Tibial nerve (tissue), 4 donors: ENCODE measurements at places on chromosomes 7 and 10. TPM values are rescaled to one million over a fixed set of nuclear protein-coding genes. Genes with fewer than 3 reads are reported as not detected.
A peak's percentile ranks its signal among the peaks of the same experiment; 100 is the strongest.

GRCh38 chr10:102306006-102306405 is 60.7 kb downstream of the GBF1 start:
- H3K27me3 ChIP-seq = no peaks in the 10 kb centered on the region
- H3K4me1 ChIP-seq = peaks cover 2% of the 10 kb centered on the region
- DNase-seq = no peak
- H3K27ac ChIP-seq = no peak overlapping the region
- no peak overlapping the region for H3K4me3 ChIP-seq

DNA sequence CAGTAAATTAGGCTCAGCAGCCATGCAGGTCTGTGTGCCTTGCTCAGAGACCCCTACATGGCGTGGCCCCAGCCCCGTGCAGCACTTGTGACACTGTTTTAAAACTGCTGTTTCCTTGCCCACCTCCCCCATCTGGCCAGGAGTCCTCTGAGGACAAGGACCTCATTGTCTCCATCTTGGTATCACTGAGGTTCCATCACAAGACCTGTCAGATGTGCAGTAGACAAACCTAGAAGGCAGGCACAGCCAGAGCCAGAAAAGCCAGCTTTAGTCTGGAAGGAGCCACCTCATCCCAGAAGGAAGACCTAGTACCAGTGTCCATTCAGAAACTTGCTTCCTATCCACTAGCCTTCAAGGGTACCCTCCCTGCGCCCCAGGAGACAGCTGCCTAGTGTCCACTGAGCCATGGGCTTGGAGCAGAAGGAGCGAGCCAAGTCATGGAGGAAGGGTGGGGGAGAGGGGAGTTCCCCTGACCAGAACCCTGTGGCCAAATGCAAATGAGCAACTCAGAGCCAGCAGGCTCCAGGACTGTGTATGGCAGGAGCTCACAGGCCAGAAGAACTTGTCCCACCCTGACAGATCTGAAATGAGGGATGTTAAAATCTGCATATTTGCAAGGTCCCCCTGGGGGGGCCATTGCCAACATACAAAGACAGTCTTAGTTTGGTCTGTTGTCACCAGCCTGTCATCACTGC is 176.1 kb downstream of the SH3PXD2A start:
- no peak for DNase-seq
- H3K4me1 ChIP-seq = no peaks in the 10 kb centered on the region
- H3K36me3 ChIP-seq = no peaks in the 10 kb centered on the region
- H3K27me3 ChIP-seq = no peaks in the 10 kb centered on the region
- H3K27ac ChIP-seq = peak overlapping the region; percentile 92

DNA sequence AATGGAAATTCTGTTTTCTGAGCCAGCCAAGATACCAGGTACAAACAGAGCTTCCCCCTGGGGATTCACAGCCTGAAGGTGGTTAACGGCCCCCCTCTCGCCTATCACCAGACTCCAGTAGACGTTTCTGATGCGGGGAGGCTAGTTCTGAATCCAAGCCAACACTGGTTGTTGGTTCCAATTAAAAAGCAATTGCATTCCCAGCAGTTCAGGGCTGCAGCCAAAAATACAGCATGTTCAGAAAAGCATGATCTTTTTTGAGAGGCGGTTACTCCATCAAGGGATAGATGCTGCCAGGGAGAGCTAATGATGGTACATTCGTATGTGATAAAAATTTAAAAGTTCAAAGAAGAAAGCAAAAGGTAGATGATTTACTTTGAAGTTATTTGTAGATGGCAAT is 481.0 kb downstream of the GALNT17 start:
- H3K4me3 ChIP-seq = no peak overlapping the region
- peak; percentile 36 for DNase-seq
- H3K36me3 ChIP-seq = no peaks in the 10 kb centered on the region
- peak overlapping the region; percentile 4 for H3K27ac ChIP-seq

DNA sequence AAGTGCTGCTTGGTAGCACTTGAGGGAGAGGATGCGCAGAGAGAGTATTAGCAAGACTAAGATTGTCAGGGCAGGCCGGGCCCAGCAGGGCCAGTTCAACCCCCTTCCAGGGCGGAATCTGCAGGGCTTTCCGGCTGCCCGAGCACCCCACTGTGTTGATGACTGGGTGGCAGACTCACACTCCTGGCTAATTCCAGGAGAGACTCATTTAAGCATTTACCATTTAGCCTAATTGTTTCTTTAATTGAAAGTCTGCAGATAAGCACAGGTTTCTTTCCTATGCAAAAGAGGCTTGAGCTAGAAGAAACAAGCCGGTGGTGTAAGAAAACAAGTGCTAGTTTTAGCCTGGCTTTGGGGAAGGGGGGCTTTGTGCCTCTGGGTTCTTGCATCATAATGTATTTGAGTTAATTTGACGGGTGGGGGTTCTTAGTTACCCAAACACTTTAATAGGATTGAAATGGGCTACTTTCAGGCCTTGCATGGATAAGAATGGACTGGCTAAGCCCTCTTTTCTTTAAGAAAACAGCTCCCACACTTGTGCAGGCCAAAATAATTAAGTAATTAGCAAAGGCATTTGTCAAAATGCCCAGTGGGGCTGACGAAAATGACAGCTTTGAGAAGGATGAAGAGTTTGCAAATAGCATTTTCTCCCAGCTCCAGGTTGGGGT is 201.3 kb downstream of the MYOF start:
- H3K27me3 ChIP-seq = no peaks in the 10 kb centered on the region
- H3K4me3 ChIP-seq = no peak overlapping the region
- no peak for DNase-seq
- H3K4me1 ChIP-seq = no peaks in the 10 kb centered on the region

BBIP1 gene
- 37.0 TPM for total RNA-seq
